ENCODE measurements at places on chromosomes 16 and 17. TPM values are rescaled to one million over a fixed set of nuclear protein-coding genes. Genes with fewer than 3 reads are reported as not detected.

GCGR gene
- total RNA-seq = not detected

ACSM2A gene
- under 0.01 TPM for total RNA-seq

KRTAP4-9 gene
- total RNA-seq = not detected

ODF4 gene
- total RNA-seq = not detected

CLEC16A gene
- 22.8 TPM for total RNA-seq

FOXF1 gene
- total RNA-seq = 0.14 TPM

CLUH gene
- total RNA-seq = 37.4 TPM

SYCE1L gene
- 3.4 TPM for total RNA-seq

SLC52A1 gene
- total RNA-seq = 0.47 TPM

TXNDC11 gene
- total RNA-seq = 47.5 TPM

PIRT gene
- not detected for total RNA-seq

ARHGAP23 gene
- total RNA-seq = 104 TPM

RAB11FIP4 gene
- total RNA-seq = 0.05 TPM

RNF227 gene
- 1.6 TPM for total RNA-seq

AOC3 gene
- total RNA-seq = 0.51 TPM

AATK gene
- total RNA-seq = 4.1 TPM

MSRB1 gene
- 6.6 TPM for total RNA-seq

DCXR gene
- total RNA-seq = 56.8 TPM

KRT20 gene
- not detected for total RNA-seq

CDH16 gene
- 0.65 TPM for total RNA-seq

CRYM gene
- total RNA-seq = not detected

Measured in dermis blood vessel endothelial cell (primary cell).